ENCODE measurements at places on chromosomes 11 and 22.

- no peak for DNase-seq
Observed at GRCh38 chr22:28835630-28836189, 35.3 kb upstream of the XBP1 start.

DNA sequence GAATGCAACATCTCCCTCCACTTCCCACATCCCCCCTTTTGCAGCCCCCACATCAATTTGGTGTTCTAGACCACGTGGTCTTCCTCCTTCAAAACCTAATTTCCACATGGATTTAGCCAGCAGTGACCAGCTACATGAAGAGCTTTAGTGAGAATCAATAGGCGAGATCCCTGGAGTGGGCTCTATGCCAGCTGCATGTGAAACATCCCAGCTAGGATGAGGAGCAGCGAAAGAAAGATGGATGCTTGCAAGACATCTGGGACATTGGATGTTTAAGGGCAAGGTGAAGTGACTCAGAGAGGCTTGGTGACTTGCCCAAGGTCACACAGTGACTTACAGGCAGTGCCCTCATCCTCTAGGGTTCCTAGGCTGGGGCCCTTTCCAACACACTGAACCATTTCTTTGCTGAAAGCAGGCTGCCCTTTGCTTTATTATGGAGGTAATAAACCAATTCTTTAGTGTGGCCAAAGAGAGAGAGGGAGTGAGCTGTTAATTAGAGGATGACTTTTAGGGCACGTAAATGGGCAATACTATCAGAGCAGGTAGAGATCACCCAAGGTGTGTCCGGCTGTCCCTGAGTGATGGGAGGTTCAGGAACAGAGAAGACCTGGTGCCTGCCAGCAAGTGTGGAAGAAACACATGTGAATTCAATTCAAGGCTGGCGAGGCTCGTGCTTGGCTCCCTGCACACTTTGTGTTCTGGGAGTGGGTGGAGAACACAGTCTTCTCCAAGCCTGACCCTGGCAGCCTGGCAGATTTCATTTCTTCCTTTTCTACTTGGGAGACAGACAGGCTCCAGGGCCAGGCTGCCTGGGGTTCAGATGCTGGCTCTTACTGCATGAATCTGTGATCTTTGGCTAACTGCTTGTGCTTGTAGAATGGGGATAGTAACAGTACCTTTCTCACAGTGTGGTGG lies 24.0 kb downstream of the TSPAN18 start:
- DNase-seq, result peak; percentile 56

GRCh38 chr11:120599816-120600420 lies 88.4 kb downstream of the GRIK4 start:
- no peak for DNase-seq

DNA sequence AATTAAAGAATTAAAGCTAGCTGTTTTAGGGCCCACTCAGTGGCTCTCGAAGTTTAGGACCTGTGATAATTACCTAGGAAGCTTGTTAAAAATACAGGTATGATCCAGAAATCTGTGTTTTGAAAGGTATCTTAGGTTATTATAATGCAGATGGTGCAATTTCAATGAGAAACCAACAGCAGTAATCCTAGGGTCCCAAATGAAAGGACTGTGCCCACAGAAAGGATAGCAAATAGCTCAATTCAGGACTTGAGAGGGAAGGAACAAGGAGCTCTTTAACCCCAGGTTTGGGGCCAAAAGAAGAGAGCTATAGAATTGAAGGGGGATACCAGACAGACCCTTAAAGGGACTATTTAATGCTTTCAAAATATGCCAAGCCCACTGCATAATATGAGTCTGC lies 11.7 kb downstream of the MMP20 start:
- no peak for DNase-seq

GRCh38 chr22:37684803-37685615 lies 1.1 kb upstream of the NOL12 start:
- DNase-seq, result no peak

GRCh38 chr11:119472856-119473222 lies 49.9 kb upstream of the THY1 start:
- DNase-seq, result no peak

GRCh38 chr11:72511393-72512047 lies 77.2 kb upstream of the CLPB start:
- no peak for DNase-seq

All from Right ventricle myocardium inferior (tissue), 1 donor.